ENCODE measurements at places on chromosomes 6 and 20.

DNA sequence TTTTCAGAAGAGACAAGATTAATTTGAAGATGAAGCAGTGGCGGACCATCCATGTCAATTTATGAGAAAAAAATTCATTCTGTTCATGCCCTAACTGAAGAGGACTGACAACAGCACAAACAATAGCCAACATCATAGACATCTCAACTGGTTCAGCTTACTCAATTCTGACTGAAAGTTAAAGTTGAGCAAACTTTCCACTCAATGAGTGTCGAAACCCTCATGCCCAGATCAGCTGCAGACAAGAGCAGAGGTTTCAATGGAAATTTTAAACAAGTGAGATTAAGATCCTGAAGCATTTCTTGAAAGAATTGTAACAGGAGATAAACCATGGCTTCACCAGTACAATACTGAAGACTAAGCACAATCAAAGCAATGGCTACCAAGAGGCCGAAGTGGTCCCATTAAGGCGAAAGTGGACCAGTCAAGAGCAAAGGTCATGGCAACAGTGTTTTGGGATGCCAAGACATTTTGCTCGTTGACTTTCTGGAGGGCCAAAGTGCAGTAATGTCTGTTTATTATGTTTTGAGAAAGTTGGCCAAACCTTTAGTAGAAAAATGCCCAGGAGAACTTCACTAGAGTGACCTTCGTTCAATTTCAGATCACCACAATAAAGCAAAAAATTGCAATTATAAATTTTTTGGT, 6.1 kb upstream of the SFT2D1 start:
- no peak for DNase-seq

GRCh38 chr6:40148882-40149573, 214.8 kb upstream of the MOCS1 start:
- no peak for DNase-seq

GRCh38 chr6:24721461-24722215, 2.7 kb upstream of the C6orf62 start:
- DNase-seq = no peak

DNA sequence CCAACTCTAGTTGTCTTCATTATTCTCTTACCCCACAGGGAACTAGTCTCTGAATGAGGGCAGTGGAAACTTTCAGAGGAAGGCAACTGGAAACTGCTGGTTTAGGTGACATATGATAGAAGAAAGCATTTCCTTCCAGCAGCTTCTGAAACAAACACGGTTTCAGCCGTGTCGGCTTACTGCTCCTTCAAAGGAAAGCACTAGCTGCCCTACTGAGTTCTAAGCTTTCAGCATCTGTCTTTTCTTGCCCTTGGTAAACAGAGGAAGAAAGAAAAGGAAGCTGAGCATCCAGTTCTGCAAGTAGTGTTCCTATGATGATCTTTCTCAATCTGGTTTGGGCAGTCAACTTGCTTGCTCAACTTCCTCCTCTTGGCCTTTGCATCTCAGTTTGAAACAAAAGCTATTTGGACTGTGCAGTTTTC, 117.5 kb upstream of the CEP85L start:
- DNase-seq = no peak

GRCh38 chr20:57514273-57514751, 10.6 kb downstream of the CTCFL start:
- DNase-seq = peak; percentile 45

DNA sequence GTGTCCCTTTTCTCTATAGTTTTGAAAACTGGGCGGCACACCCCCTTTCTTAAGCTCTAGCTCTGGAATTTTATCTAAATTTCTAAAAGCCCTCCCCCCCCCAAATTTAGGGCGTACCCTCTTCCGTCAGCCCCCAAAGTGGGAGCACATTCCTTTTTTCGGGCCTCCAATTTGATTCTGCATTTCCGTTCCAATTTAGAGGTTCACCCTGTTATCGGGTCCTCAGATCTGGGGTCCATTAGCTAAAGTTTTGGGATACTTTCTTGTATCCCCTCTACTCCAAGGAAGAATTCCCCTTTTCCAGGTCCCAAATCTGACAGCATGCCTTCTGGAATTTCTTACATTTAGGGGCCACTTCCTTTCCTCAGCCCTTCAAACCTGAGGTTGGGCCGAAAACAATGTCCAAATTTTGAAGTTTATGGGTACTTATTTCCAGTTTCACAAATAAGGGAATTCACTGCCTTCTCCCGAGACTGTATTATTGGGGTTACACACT, 796 bp downstream of the PHF20 start:
- DNase-seq = no peak

DNA sequence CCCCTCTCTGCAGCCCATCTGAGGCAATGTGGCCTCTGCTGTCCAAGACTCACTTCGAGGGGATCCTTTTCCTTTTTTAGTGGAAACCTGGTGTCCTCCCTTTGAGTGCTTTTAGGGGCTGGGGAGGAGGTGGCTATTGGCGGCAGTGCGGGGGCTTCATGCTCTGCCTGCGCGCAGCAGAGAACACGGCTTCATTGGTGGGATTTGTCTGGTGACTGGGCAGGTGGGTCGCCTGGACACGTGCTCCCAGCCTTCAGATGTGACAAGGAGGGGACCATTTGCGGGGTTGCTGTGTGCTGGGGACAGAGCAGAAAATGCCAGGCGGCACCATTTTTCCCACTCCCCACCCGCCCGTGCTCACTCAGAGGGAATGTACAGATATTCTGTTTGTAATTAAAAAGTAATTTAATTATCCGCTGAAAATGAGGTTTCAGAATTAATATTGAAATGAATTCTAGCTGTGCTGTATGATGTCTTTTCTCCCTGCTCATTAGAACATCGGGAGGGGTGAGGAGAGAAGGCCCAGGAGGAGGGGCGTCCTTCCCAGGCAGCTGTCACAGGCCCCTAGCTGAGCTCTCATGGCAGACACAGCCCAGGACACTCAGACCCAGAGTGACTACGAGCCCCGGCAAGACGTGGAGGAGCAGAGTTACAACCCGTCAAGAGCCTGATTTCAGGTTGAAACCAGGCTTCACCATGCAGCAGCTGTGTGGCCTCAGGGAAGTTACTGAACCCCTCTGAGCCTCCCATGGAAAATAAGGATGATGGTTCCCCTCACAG, 417.2 kb upstream of the SULF2 start:
- no peak for DNase-seq

DNA sequence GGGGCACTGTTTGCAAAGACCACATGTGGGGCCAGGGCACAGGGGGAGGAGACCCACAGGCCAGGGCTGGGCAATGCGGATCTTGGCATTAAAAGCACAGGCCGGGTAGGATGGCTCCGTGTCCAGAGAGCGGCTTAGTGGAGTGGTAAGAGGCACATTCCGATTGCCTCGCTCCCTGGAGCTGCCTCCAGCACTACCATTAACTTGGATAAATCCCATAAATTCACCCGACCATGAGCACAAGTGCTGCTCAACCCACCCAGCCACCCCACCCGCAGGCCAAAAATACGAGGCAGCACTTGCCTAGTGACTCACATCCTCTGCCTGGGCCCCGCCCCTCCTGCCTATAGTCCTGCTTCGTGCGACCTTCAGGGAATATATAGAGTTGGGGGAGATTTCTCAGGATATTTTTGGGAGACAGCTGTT, 67.5 kb upstream of the QKI start:
- DNase-seq = peak; percentile 6

GRCh38 chr6:15063253-15063853, 182.5 kb upstream of the JARID2 start:
- peak; percentile 12 for DNase-seq

DNA sequence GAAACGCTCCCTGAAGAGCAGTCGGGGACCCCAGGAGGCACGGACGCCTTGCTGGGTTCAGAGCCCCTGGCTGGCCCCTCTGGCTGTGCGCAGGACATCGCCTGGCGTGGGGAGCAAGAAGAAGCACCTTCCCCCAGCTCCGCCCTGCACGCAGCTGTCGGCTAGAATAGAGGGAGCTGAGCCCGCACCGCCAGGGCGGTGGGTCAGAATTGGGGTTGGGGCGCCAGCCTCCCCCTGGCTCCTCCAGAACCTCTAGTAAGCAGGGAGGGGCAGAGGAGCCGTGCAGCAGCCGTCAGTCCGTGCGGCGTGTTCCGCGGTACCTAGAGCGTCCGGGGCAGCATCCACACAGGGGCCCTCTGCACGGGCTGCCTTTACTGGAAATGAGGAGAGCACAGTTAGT, 53.2 kb downstream of the KCNQ2 start:
- DNase-seq = no peak

DNA sequence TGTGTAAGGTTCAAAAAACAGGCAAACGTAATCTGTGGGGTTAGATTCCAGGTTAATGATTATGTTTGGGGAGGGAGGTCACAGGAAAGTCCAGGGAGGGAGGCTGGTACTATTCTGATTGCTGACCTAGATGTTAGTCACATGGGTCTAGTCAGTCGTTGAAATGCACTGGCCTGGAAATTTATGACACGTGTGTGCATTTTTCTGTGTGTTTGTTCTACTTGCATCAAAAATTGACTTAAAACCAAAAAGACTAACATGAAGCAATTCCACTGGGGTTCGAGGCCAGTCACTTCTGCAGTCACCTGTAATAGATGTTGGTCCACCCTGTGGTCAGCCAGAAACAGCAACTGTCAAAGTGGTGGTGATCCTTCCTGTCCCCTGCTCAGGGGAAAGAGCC, 104.2 kb upstream of the MLN start:
- no peak for DNase-seq

DNA sequence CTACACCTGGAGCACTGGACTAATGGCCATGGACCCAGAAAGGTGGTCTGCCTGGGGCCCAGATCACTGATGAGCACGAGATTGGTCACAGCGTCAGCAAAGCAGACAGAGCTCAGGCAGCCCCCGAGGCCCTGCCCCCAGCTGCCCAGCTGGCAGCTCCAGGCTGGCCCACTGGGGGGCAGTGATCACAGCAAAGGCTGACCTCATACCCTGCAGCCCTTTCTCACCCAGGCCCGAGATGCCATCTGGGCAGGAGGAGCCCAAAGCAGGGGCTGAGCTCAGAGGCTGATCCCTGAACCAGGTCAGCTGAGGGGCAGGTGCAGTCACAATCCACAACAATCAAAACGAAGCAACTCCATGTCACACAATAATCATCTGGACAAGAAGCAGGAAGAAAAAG, 4.1 kb downstream of the MAP1LC3A start:
- DNase-seq = no peak

Data from fibroblast of skin of abdomen (primary cell).